ENCODE measurements at places on chromosomes 3 and 15. TPM values are rescaled to one million over a fixed set of nuclear protein-coding genes. Genes with fewer than 3 reads are reported as not detected.

DNA sequence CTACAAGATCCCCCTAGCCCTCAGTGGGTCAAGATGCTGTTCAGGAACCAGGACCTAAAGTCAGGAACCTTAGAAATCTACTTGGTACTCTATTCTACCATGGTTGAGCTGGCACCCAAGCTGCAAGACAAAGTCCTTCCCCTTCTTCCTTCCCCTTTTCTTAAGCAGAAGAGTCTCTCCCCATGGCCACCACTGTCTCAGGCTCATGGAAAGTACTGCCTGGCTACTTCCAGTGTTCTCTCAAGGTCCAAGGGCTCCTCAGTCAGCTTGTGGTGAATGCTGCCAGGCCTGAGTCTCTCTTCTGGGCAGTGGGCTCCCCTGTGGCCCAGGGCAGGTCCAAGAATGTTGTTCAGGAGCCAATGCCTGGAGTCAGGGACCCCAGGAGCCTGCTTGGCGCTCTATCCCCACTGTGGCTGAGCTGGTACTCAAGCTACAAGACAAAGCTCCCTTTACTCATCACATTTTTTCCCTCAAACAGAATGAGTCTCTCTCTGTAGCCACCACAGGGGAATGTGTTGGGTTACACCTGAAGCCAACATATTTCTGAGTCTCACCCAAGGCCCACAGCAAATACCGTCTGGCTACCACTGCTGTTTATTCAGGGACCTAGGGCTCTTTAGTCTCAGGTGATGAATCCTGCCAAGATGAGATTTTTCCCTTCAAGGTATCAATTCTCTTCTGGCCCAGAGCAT is 18.1 kb upstream of the SLC27A2 start:
- no peak for DNase-seq

GRCh38 chr3:56622381-56622780 is 60.7 kb downstream of the TASOR start:
- DNase-seq: no peak

DNA sequence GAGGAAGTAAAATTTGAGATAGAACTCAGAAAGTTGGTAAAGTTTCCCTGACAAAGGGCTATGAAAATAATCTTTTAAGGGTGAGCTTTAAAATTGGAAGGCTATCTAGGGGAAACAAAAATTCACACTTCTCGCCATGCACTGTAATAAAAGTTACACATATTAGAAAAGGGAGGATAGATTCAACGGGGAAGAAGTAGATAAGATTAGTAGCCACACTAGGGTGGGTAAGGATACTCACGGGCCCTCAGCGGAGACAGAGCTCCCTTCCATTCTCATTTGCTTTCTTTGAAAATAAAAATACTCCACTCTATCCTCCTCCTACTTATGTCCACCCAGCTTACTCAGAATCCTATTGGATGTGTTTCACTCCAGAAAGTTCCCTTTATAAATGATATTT is 691.3 kb upstream of the NR2F2 start:
- DNase-seq: no peak

DNA sequence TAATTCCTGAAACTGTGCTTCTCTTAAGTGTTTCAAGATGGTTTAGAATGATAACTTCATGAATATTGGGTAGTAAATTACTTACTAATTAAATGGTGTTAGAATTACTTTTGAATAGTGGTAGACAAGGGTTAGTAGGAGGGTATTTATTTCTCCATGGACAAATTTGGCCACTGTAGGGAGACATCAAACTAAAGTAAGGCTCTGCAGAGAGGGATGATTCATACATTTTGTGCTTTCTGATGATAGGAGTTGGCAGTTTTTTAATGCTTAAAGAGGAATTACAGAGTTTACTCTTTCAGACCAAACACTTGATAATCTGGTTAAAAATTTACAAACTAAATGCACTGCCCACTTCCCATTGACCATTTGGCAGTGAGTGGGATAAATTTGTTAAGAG is 127.6 kb downstream of the NAALADL2 start:
- no peak for DNase-seq

- no peak for DNase-seq
Measured at GRCh38 chr3:106176734-106177133, 307.9 kb upstream of the CBLB start.

GRCh38 chr15:68126396-68126795 is 72.3 kb downstream of the PIAS1 start:
- DNase-seq: no peak

- DNase-seq: no peak
Measured at GRCh38 chr15:78604420-78604819, 16.4 kb downstream of the CHRNA3 start.

DNA sequence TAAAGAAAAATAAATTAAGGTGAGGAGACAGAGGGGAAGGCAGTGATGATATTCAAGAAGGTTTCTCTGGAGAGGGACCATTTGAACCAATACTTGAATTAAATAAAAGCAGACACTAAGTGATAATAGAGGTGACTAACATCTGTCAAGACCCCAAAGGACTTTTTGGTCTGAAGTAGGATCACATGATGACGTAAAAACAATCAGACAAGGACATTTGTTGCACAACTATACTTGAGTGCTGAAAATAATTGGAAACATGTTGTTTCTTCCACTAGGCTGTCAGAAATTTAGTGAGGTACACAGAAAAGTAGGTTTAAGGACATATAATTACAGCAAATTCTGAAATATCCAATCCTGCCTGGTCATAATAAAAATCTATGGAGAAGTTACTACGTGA is 179.5 kb downstream of the WNT5A start:
- DNase-seq: no peak

GRCh38 chr3:117547956-117548550 is 838.5 kb downstream of the TUSC7 start:
- DNase-seq: no peak

DNA sequence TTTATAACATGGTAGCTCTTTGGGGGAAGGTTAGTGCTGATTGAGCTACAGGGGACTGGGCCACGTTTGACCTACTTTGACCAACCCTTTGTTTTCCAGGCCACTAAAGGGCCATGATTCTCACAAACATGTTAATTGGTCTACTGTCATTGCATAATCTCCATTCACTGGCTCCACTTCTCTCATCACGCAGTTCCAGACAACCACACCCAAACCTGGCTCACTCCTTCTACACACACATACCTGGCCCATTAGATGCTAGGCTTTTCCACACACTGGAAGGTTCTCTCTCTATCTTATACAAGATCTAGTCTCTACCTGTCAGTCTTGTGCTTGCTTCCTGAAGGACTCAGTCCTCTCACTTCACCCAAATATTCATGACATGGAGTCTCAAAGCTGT is 15.9 kb downstream of the TGM5 start:
- DNase-seq: no peak

GRCh38 chr15:78322243-78322642 is 17.9 kb upstream of the CRABP1 start:
- DNase-seq: peak; percentile 54

DNA sequence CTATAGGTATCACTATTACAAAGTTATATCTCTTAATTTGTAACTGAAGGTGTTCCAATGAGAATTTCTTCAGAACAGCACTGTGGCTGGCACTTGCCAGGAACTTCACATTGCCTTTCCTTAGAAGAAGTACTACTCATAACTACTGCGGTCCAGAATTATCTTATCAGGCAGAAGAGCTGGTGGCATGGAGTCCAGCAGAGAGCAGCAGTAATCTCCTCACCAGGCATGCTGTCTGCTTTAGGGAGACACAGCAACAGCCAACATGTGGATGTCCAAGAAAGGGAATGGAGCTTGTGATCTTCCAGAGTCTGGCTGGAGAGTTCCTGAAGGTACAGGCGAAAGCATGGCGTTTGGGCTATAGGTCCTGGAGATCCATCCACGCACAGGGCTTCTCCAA is 919.7 kb upstream of the NR2F2 start:
- DNase-seq: no peak

DNA sequence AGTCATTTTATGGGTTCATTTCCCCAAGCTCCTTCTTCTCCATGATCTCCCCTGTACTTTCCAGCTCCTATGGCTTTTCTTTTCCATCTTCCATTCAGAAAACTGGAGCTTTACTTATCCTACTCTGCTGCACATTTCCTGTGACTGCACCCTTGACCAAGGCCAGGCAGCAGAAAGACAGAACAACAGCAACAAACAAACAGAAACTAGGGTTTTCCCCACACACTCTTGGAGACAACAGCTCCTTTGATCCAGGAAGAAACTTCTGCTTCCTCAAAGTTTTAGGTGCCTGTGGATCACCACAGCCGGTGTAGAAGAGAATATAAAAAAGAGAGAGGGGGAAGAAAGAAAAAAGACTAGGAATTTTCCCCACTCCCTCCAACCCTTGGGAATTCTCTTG is 342.3 kb upstream of the CFAP20DC start:
- DNase-seq: no peak

DNA sequence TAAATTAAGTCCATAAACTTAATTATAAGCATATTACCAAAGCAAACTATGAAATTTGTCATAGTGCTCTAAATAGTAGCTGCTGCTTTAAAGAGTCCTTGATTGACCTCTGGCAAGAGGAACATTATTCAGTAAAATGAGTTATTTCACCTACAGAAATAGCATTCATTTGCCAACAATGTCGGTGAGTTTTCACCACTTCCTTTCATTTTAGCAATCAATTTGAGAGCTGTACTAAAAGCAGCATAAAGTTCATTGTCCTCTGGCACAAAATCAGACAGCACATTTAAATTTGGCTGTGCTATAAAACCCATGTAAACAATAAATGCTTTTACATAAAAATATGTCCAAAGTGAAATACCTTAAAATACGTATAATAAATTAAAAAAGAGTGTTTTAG is 1515.7 kb downstream of the SI start:
- no peak for DNase-seq

ARPP19 gene
- 125 TPM for total RNA-seq

HESX1 gene
- 0.57 TPM for total RNA-seq

SPSB4 gene
- 0.47 TPM for total RNA-seq

AADACL2 gene
- not detected for total RNA-seq

RLBP1 gene
- not detected for total RNA-seq

GLDN gene
- 5.1 TPM for total RNA-seq

KNSTRN gene
- 8.7 TPM for total RNA-seq

Measured in ureter (tissue), 1 donor.